ENCODE measurements at places on chromosomes 13 and 19. TPM values are rescaled to one million over a fixed set of nuclear protein-coding genes. Genes with fewer than 3 reads are reported as not detected.

- no peak for DNase-seq
Measured at GRCh38 chr13:24106429-24106828, 54.1 kb upstream of the SPATA13 start.

GRCh38 chr13:50779443-50780200 lies 63.9 kb downstream of the DLEU7 start:
- DNase-seq, result no peak

DNA sequence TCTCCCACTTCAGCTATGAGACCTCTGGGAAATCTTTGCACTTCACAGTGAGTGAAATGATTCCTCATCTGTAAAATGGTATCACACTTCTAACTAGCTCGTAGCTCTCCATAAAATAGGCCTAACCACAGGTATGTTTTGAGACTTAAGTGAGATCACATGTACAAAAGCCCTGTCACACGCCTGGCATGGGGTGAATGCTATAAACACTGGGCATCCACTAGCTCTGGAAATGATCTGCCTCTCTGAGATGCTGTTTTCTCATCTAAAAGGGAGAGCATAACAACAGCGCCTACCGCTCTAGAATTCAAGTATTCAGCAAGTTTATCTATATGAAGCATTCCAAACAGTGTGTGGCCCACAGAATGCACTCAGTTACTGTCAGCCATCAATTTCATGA lies 2.2 kb downstream of the AKT2 start:
- DNase-seq, result peak; percentile 37

GRCh38 chr19:1340681-1341469 lies 42.8 kb upstream of the NDUFS7 start:
- no peak for DNase-seq

DNA sequence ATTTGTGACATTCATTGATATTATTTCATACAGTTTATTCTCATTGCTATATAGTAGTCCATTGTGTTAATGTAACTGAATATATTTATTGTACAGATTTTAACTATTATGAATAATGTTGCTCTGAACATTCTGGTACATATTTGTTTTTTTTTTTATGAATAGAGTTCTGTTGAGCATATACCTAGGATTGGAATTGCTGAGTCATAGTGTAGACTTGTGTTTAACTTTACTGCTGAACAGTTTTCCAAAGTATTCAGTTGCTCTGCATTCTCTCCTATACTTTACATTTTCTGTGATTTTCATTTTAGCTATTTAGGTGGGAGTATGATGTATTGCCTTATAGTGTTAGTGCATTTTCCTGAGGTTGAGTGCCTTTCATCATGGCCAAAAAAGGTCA lies 97.5 kb downstream of the MAB21L1 start:
- DNase-seq, result no peak

- no peak for DNase-seq
Measured at GRCh38 chr13:30051531-30052060, 201.2 kb upstream of the UBL3 start.

DNA sequence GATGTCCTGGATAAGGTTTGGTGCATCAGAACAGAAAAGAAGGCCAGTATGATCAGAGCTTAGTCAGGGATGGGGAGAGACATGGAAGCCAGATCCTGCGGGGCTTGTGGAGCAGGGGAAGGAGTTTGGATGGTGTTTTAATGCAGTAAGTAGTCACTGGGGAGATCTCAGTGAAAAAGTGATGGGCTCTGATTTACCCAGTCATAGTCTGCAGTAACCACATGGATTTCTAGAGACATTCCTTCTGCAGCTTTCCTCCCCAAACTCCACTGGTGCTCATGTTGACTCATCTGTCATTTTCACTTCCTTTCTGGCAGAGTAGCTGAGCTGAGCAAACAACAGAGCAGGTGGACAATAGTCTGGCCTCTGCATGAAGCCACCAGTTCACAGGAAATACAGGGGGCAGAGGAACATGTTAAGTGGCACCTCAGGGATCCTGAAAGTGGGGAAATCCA lies 144.1 kb downstream of the DPF1 start:
- no peak for DNase-seq

DNA sequence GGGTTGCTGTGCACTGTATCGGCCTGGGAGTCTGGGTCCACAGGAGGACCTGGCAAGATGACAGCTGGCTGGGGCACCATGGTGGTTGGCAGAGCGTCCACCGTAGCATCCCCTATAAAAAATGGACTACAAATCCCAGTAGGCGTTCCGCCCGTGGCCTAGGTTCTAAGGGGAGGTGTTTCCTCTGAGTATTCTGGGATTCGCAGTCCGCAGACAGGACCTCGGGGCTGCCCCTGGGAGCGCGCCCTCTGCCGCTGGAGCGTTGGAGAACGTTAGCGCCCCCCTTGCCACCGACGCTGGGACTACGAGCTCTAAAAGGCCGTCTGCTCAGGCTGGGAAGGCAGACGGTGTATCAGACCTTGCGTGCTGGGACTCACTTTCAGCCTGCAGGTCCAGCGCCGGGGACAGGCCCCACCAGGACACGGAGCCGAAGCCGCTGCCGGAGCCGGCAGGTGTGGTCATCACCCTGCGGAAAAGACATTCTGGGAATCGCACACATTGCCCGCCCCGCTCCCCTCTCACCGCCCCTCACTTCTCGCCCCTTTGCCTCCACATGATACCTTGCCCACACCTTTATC lies 372 bp downstream of the DNAAF3 start:
- DNase-seq, result peak; percentile 74

GRCh38 chr19:49097453-49098288 lies 12.4 kb downstream of the SNRNP70 start:
- peak; percentile 79 for DNase-seq

DNA sequence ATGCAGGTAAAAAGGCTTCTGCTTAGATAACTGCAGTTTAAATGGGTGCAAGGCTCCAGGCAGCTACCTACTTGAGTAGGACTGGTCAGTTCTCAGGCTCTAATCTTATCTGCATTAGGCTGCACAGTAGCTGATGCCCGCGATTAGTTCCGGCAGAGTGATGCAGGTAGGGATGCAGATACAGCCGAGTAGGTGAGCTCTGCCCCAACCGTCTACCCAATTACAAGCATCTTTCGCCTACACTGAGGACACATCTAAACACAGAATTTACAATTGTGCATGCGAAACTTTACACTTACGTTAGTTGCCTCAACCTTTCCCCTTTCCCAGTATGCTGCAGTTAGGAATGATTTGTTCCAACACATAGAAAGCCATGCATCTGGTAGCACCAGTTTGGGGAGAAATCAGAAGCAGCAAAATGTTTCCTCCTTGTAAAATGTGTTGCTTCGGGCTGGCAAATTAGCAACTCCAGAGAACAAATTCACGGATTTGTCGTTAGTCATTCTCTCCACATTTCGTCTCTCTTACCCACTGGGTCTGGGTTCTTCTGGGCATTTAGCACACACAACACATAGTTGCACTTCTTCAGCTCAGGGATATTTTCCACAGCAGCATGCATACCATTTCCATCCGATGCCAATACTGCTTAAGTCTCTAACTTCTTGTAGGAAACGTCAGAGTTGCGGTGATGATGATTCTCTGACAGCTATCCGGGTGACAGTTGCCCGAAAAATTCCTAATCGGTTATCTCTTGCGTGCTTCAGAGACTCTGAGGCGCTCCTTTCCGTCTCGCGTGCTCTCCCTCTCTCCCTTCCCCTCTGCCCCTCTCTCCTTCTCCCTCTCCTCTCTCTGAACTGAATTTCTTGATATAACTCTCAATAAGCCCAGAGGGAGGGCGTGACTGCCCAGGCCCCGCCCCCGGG lies at the start of gene PCDH9:
TSS of gene PCDH9 (minus strand) at position 856 of the 923 bp plus-strand sequence. CDS start 1,896 bp downstream, outside the sequence.
- no peak for DNase-seq

GRCh38 chr13:41720839-41721561 lies 239.9 kb downstream of the VWA8 start:
- no peak for DNase-seq

GRCh38 chr19:49741210-49741844 lies 21.8 kb downstream of the TSKS start:
- DNase-seq, result no peak

DNA sequence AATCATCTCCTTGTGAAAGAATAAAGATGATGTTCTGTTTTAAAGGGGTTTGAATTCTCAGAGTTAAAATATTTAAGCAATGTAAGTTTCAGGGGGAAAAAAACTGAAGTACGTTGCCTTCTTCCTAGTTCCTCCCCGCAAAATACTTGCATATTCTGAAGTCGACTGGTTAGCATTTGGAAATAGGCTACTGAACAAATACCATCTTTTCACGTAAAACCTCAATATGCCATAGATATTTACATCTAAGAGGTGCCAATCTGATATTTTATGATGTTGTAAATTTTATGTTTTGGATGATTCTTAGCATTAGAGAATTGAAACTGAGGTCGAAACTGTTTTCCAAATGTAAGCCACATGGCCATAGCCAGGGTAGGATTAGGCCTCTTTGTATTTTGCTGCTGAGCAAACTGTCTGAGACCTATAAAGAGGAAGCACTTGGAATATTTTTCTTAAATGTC lies 138.3 kb downstream of the FLT1 start:
- DNase-seq, result no peak

GRCh38 chr13:34816245-34816884 lies 125.7 kb upstream of the NBEA start:
- DNase-seq, result no peak

- DNase-seq, result no peak
Measured at GRCh38 chr19:2533686-2534422, 57.9 kb downstream of the GADD45B start.

GRCh38 chr19:18393836-18394235 lies 3.6 kb downstream of the LRRC25 start:
- DNase-seq, result no peak

- DNase-seq, result no peak
Measured at GRCh38 chr19:40219721-40220276, 1.6 kb upstream of the TTC9B start.

- no peak for DNase-seq
Measured at GRCh38 chr19:6721773-6722172, 1.3 kb upstream of the C3 start.

The DYRK1B gene
- total RNA-seq, result 8.0 TPM

The USP12 gene
- total RNA-seq, result 83.1 TPM

The KLK8 gene
- total RNA-seq, result not detected

The DCLK1 gene
- total RNA-seq, result 64.8 TPM

The FUT6 gene
- total RNA-seq, result not detected

The HCN2 gene
- total RNA-seq, result 0.55 TPM

The GNG7 gene
- total RNA-seq, result 8.0 TPM

The SUGP1 gene
- 28.8 TPM for total RNA-seq

The TNPO2 gene
- total RNA-seq, result 66.0 TPM

The SIGLEC10 gene
- 2.5 TPM for total RNA-seq
